Anterior cingulate cortex (tissue), 58 donors: ENCODE measurements at places on chromosomes 6 and 20.

- no peak for DNase-seq
These were observed 59.5 kb downstream of the TBC1D32 start for GRCh38 chr6:121274666-121275295.

- DNase-seq: peak; percentile 5
These were observed at the start of gene GPR6 for GRCh38 chr6:109978174-109979032. GPR6 (plus strand) TSS chr6:109978311; CDS start chr6:109979113, 802 bp downstream.

DNA sequence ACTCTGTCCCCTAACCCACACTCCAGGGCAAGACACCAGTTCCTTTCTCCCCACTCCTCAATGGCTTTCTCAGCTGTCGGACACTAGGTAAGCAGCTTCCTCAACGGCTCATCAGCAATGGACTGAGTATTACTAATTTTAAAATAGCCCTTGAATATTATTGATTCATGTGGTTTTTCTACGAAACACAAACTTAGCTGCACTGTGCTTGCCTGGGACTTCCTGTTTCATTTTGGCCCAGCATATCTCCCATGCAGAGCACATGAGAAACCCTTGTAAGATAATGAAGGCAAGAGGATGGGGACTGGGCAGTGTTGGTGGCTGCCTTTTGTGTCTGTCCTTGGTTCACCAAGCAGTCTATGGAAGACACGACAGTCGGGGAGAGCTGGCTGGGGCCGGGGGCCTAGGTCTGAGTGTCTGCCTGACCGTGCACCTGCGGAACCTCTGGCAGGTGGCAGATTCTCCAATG lies 48.9 kb downstream of the RNASET2 start:
- DNase-seq: no peak

- DNase-seq: no peak
These were observed 17.8 kb upstream of the ZNF217 start for GRCh38 chr20:53611449-53611894.

DNA sequence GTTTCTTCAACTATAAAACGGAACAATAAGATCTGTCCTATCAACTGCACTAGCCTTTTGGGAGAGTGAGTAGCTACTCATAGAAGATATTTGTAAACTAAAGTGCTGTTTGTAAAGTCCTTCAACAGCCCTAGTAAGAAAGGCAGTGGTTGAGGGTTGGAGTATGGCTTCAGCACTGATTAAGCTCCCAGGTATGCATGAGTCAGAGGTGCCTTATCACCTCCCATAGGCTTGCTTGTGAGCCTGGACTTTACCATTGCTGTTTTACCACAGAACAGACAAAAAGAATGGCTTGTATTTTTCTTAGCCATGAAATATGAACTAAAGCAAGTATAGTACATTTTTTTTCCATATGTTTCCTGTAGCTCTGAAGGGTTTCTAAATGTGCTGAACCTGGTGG lies 44.1 kb downstream of the SAMD3 start:
- DNase-seq: no peak
